AG10803 (cell line): ENCODE measurements at places on chromosomes 2 and 18.
A peak's percentile ranks its signal among the peaks of the same experiment; 100 is the strongest.

GRCh38 chr2:108629417-108629816 lies 89.9 kb upstream of the RANBP2 start:
- DNase-seq = no peak

- DNase-seq = peak; percentile 50
These were observed 191.0 kb upstream of the TCF4 start for GRCh38 chr18:55778788-55779690.

GRCh38 chr2:174615871-174616436 lies 18.4 kb upstream of the WIPF1 start:
- peak; percentile 73 for DNase-seq

GRCh38 chr2:1140389-1141003 lies 189.8 kb downstream of the SNTG2 start:
- no peak for DNase-seq

GRCh38 chr2:172090044-172090961 lies 5.0 kb downstream of the DLX1 start:
- no peak for DNase-seq

- no peak for DNase-seq
These were observed 58.1 kb downstream of the HEATR5B start for GRCh38 chr2:37026050-37026449.

- peak; percentile 56 for DNase-seq
These were observed 33.2 kb upstream of the YES1 start for GRCh38 chr18:845152-845819.

DNA sequence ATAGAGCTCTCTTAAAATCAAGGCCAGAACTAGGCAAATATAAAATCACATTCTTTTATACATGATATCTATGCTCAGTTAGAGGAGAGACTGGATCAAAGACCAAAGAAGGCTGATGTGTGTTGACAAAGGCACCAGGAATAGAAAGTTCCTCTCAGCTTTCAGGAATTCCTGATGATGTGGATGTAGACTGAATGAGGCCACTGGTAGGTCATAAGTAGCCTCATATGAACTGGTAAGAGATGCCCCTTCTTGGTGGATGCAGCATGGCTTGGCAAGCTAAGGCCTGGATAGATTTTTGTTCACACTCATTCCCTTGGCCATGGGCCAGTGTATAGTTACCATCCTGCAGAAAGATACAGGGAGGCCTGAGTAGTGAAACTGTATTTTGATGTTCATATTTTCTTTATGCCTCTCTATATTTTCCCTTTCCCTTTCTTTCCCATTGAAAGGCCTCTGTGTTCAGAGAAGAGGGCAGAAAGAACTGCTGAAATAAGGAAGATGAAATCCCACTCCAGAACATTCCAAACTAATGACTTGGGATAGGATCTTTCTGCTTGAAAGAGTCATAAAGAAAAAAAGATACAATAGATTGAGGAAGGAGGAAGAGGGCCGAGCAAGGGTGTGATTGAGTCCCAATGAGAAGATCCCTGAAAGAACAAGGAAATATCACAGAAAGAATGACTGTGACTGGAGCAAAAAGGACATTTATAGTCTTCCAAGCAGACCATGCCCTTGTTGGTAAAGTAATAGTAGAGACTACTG lies 2182.7 kb upstream of the PIK3C3 start:
- no peak for DNase-seq

DNA sequence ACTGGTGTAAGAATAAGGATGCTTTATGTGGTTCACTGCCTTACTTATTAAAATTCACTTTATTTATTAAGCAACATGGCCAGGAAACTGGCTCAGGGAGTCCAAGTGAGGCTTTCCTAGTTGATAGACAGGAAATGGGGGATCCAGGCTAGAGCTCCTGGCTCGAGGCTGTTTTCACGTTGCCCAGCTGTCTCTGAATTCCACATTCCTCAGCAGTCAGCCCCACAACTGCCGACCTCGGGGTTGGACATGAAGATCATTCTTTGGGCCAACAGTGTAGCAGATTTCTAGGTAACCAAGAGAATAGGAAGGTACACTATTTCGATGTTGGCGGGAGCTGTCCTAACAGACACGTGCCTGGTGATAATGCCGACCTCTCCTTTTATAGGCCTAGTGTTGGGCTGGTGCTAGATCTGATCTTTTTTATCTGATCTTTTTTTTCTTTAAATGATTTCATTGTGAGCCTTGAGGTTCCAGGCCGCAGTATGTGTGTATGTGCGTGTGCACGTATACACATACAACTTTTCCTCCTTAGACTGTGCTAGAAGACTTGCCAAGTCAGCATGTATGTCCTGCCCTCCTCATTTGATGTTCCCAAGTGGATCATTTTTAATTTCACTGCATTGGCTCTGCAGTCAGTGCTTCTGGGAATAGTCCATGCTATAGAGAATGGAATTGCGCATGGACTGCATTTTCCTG lies 103.5 kb downstream of the CABLES1 start:
- DNase-seq = peak; percentile 66

GRCh38 chr2:171407030-171407675 lies 26.6 kb downstream of the METTL8 start:
- no peak for DNase-seq

GRCh38 chr2:174691201-174691779 lies 73.0 kb downstream of the CHRNA1 start:
- DNase-seq = no peak

DNA sequence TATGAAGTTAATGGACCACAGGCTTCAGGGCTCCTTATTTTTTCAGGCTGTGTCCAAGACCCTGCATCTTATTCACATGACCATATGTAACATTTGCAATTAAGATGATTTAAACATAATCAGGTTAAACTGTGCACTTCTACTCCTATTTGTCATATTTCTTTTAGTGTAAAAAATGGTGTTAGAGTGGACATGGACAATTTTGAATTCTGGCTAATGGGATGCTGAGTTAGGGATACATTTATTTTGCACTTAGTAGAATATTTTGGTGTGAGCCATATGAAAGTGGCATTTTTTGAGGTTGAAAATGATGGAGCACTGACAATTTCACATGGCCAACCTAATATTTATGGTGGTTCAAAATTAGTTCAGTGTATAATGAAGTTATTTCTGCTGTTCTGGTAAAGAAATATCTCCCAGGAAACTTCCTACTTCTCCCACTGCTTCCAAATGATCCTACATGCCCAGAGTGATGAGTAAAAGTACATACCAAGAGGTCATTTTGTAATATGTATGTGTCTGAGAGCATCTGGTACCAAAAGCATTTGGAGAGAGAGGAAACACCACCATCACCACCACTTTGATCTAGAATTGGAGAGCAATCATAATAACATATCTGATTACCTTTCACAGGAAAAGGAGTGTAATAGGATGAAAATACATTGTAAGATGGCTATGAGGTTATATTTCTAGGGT lies 36.0 kb downstream of the GULP1 start:
- peak; percentile 4 for DNase-seq

DNA sequence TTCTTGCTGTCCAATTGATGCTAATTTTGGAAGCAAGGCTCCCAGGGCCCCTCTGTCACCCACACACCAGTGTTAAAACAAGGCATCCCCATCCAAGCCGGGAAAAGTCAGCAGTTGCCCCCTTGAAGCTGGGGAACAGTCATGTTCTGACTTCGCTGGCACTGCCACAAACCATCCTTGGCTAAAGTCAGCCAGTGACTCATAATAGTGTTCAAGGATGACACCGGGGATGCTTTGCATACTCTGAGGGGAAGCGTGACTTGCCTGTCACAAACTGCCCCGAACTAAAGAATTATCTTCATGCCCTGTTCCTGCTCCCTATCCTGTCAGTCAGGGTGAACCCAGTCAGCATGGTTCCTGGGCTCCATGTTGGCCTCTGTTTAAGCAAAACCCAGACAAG lies 37.0 kb downstream of the TGFA start:
- peak; percentile 62 for DNase-seq

DNA sequence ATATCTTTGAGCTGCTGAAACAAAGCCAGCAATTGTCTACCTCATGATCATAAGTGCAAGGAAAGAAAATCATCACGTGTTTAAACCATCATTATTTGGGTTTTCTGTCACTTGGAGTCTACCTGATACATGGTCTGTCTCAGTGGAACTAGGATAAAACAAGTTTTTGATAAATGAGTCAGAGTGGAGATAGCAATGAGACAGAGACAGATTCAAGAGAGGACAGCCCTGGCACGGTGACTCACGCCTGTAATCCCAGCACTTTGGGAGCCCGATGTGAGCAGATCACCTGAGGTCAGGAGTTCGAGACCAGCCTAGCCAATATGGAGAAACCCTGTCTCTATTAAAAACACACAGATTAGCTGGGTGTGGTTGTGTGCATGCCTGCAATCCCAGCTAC lies 93.8 kb downstream of the PMAIP1 start:
- no peak for DNase-seq

GRCh38 chr2:149375801-149376361 lies 45.5 kb downstream of the LYPD6 start:
- peak; percentile 70 for DNase-seq

GRCh38 chr2:204643326-204643725 lies 98.1 kb downstream of the PARD3B start:
- peak; percentile 36 for DNase-seq

- no peak for DNase-seq
These were observed 558.9 kb upstream of the PKDCC start for GRCh38 chr2:41488888-41489287.

GRCh38 chr2:152126664-152127063 lies 27.8 kb upstream of the CACNB4 start:
- no peak for DNase-seq

DNA sequence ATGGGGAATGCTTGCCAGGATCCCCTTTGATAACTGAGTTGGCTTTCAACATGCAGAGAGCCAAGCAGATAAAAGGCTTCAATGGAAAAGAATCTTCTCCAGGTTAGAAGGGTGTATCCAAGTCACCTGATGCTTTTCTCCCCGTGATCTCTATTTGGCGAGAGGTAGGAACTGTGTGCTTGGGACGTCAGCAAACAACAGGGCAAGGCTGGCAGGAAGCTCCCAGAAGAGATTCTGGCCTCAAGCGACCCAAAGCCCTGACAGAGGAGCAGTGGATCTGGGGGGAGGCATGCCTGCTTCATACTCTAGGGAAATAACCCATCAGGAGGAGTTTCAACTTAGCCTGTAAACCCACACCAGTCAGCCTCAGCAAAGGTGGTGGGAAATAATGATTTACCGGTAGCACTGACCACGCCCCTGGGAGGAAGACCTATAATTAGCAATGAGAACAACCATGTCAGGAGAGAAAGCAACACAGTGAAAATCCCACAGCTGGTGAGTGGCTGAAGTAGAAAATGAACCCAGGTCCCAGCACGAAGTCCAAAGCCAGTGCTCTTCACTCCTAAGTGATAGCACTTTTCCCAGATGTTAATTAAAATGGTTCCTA lies 76.3 kb upstream of the SEC11C start:
- DNase-seq = no peak

GRCh38 chr2:207252979-207253645 lies 87.4 kb upstream of the KLF7 start:
- DNase-seq = peak; percentile 84

DNA sequence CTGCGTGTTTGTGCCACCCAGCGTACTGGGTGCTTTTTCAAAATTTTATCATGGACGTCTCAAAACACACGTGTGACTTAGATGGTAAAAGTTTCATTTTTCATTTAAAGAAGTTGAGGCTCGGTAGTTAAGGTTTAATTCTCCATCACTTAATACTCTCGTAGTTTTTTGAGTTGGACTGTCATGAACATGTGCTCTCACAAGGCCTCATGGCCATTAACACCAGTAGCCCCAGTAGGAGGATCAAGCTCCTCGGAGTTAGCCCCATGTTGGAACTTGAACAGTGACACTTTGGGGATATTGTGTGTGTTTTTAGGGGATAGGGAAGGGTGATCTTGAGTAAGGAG lies 15.3 kb downstream of the NMUR1 start:
- no peak for DNase-seq

DNA sequence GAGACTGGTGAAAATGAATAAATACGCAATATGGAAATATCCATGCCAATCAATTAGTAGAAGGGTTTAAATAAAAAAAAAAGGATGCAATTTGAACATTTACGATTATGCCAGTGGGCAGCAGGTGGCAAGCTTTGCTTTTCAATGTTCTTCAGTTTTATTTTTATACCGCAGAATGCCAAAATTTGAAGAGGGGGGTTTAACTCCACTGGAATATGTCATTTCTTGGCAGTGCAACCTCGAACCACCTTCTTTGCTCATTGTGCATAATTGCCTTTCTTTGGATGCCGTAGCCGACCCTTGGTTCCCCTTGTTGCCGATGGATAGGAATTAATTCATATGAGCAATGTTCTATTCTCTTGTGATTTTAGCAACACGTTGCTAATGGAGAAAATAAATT lies 88.0 kb downstream of the LTBP1 start:
- DNase-seq = peak; percentile 67

DNA sequence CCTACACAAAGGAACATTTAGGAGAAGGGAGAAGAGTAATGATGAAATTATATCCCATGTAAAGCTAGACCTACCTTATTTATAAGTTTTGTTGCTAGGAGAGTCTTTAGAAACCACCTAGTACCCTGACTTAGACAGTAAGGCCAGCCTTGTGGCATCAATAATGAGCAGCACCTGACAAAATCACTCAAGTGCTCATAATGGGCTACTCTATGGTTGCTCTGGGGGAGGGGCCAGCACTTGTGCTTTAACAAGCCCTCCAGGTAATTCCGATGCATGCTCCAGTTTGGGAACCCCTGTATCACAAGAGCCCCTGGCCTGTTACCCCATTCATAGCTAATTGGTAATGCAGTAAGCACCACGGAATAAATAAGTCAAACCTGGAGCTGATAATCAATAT lies 102.9 kb upstream of the ALK start:
- DNase-seq = no peak

GRCh38 chr2:64277101-64277849 lies 133.1 kb upstream of the PELI1 start:
- peak; percentile 50 for DNase-seq

GRCh38 chr2:75764611-75765010 lies 53.9 kb upstream of the GCFC2 start:
- no peak for DNase-seq

GRCh38 chr18:47566809-47567208 lies 315.3 kb upstream of the SKOR2 start:
- DNase-seq = no peak

GRCh38 chr2:236208019-236208926 lies 40.1 kb upstream of the GBX2 start:
- DNase-seq = no peak
